NCI-H2107 (cell line): ENCODE measurements at places on chromosomes 5 and 9.

GRCh38 chr5:145980259-145980658 is 43.9 kb downstream of the SH3RF2 start:
- DNase-seq: no peak

- DNase-seq: no peak
Measured at GRCh38 chr9:126459546-126459945, 132.9 kb downstream of the MVB12B start.

DNA sequence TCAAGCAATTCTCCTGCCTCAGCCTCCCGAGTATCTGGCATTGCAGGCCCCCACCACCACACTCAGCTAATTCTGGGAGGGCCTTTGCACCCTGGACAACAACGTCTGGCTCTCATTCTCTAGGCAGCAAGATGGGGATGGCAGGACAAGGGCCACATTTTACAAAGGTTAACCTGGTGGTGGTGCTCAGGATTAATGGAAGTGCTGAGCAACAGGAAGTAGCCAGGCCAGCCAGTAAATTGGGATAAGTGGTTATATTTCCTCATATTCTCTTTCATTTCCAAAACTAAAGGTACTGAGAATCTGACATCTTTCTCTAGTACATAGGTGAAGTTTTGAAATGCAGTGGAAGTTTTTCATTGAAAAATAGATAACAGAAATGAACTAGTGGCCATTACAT is 24.7 kb upstream of the ASPN start:
- DNase-seq: no peak

DNA sequence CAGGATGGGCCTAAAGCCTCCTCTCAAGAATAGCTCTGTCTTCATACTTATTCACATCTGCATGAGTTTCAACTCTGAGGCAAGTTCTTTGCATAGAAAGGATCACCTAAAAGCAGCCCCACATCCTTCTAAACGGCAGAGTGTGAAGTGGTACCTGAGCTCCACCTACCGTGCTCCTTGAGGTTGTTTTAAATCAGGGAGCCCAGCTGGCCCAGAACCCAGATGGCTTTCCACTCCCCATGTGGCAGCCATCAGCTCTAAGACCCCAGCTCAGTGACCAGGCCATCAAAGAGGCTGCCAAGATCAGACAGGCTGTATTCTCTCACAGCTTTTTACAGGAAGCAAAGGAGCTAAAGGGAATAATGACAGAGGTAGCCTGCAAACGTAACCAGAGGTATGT is 299.3 kb downstream of the RASEF start:
- DNase-seq: no peak

DNA sequence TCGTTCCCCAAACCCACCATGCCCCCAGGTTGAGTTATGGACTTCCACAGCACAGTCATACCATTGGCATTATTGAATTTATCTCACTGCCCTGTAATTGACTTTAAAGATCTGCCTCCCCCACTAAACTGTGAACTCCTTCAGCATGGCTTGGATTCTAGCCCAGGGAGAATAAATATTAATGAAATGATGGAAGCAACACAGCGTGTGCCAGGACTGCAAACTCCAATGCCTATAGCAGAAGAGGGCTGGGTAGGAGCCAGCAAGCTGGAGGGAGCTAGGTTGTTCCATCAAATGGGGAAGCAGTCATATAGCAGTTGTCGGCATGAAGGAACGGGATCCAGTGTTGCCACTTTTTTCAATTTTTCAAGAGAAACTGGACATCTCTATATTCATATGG is 69.0 kb upstream of the MSX2 start:
- DNase-seq: no peak

DNA sequence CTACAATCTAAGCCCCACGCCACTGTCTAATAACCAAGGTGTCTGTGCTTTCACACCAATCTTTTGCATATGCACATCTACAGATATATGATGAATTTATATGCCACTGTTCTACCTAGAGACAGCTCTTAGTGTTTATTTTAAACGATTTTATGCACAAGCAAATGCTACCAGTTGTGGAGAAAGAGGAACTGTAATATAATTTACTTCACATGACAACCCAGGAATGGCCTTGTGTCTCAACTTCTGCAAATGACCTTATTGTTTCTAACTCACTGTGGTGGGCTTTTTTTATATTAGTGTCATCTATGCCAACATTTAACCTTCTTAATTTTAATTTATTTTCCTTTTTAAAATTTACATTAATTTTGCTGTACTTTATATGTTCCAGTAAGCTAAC is 531.1 kb upstream of the TLE4 start:
- no peak for DNase-seq

GRCh38 chr9:90702441-90702955 is 59.9 kb upstream of the DIRAS2 start:
- DNase-seq: no peak

DNA sequence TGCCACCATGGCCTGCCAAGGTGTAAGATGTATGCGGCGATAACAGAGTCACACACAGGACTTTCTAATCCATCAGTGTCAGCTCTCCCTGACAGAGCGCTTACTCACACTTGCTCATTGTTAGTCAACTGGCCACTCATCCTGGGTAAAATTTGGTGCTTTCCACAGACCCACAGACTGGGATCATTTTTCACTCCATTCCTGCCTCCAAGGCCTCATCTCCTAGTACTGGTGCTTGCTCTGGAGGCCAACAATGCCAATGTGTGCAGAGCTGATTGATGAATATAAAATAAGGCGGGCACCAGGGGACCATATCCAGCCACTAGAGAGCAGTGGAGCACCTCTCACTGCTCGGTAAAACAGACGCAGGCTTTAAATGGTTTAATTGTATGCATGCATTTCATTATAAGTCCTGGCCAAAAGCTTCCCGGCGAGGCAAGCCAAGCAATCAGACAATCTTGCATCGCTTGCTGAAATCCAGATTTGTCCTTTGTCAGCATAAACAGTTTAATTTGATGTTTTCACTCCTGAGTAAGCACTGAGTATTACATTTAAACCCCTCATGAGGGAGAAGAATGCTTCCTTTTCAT is 22.3 kb downstream of the PSMB7 start:
- no peak for DNase-seq

DNA sequence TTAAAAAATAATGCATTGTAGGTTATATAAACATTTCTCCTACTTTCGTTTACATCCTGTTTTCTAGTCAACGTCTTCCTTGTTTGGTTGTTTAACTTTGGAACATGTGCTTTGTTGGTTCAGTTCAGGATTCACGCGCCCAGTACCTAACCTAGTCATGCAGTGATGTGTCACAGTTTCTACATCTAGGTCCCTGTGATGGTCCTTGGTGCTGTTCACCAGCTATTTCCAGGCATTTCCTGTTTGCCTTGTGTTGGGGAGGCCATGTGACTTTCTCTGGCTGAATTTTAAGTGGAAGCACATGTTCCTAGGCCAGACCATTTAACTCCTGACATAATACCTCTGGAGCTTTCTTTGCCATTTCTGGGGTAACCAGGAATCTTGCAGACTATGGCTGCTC is 292.3 kb downstream of the SMARCA2 start:
- no peak for DNase-seq

- DNase-seq: no peak
Measured at GRCh38 chr9:112242147-112242804, 67.2 kb upstream of the SUSD1 start.

DNA sequence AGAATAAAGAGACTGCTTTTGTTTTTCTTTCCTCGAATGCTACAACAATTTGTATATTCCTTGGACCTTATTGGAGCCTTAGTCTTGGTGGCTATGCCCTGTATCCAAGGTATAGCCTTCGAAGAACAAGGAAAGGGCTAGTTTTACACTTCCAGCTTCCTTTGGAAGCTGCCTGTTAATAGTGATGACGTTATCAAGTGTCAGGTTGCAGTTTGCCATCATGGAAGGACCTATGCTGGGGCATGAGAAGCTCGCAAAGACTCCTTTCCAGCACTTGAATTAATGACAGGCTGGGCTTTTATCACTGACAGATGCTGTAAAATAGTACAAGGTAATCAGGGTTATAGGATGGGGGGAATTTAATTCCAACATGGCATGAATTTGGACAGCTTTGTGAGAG is 157.9 kb downstream of the KDM4C start:
- DNase-seq: no peak

DNA sequence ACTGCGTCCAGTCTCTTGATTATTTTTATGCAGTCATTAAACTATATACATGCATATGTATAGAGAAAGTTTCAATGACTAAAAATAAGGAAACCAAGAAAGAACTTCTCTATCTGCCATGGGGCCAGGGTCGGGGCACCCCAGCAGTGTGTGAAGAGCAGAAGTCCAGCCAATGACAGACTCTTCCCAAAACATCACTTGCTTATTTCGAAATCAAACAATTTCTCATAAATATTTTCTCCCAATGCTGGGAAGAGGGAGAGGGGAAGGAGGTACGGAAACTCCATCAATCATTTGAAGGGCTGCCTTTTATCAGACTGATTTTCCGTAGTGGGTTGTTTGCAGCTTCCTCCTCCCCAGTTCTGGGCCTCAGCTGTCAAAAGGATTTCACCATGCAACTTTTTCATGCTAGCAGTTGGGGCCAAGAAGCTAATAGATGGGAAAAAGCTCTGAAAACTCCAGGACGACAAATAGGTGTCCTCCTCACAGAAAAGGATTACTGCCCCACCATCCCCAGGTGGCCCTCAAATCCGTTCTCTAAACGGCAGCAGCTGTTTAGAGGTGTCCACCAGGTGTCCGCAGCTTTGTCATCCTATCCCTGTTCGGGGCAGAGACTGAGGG is 617 bp upstream of the FPGS start:
- no peak for DNase-seq

- peak; percentile 68 for DNase-seq
Measured at GRCh38 chr9:99690573-99690972, 131.1 kb upstream of the NR4A3 start.

GRCh38 chr5:73214996-73215395 is 42.0 kb downstream of the TMEM174 start:
- peak; percentile 19 for DNase-seq

GRCh38 chr5:36878392-36879082 is 2.0 kb downstream of the NIPBL start:
- DNase-seq: no peak

GRCh38 chr5:157930710-157931109 is 71.8 kb upstream of the CLINT1 start:
- DNase-seq: no peak

DNA sequence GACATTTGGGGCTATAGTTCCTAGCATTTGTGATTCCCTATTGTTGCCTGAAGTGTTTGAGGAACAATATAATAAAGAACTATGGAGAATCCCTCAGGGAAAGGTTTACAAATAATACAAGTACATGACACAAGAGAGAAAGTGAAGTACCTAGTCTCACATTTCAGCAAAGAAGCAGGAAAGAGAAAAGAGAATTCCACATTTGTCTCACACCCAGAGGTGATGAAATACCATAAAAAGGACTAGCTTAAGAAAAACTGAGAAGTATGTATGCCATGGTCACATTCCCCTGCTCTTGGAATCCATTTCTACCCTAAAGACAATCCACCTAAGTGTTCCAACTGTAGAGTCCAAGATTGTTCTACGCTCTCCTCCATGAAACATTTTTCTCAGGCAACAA is 79.0 kb upstream of the TARS1 start:
- DNase-seq: no peak

- no peak for DNase-seq
Measured at GRCh38 chr5:168270476-168270875, 21.0 kb upstream of the WWC1 start.

GRCh38 chr5:92070786-92071185 is 687.7 kb upstream of the ARRDC3 start:
- DNase-seq: no peak

DNA sequence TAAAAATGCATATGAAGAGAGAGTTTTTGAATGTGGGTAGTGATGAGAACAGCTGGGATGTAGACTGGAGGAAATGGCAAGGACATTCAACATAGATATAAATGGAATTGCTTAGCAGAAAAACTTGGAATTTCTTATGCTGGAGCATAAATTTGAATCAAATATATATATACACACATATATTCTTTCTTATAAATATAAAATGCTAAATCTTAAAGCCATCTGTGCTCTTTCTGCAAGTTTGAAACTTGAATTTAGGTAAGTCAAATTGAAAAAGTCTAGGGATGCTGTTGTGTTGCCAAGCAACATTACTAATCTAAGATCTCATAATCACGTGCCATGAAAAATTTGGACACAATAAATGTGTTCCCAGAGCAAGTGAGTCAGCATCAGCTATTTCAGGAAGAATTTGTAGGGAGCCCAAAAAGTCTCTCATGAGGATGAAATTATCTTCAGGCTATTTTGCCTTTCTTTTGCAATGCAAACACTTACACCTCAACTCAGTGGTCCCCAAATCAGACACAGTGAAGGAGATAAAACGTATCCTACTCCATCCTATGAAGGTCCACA is 58.4 kb upstream of the ALDH1A1 start:
- no peak for DNase-seq

GRCh38 chr9:98087420-98088354 is 31.2 kb downstream of the NANS start:
- DNase-seq: no peak

DNA sequence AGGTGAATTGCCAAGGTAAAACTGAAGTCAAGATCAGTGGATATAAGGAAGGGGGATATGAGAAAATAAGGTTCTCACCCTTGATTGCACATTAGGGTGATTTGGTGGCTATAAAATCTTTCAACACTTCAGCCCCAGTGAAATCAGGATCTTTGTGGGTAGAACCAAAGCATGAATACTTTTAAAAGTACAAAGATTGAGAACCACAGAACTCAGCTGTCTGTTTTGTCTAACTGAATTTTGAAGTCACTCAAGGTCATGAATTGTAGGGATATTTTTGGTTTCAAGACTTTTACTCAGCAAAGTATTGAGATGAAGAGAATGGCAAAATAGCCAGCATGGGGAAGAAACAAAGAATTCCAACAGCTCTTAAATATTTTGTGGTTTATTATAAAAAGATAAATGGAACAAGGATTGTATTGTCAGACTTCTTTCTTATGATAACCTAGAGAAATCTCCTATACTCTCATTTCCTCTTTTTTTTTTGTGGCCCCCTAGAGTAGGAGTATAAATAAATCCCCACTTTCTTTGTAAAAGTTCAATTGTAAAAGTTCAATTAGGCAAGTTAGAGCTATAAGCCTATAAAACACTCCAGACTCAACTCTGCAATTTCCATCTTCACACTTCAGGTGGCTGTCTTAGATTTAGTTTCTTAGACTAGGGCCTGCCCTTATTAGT is 272.9 kb downstream of the PDE4D start:
- DNase-seq: no peak

GRCh38 chr5:7705261-7705660 is 145.7 kb downstream of the CFAP90 start:
- DNase-seq: no peak

DNA sequence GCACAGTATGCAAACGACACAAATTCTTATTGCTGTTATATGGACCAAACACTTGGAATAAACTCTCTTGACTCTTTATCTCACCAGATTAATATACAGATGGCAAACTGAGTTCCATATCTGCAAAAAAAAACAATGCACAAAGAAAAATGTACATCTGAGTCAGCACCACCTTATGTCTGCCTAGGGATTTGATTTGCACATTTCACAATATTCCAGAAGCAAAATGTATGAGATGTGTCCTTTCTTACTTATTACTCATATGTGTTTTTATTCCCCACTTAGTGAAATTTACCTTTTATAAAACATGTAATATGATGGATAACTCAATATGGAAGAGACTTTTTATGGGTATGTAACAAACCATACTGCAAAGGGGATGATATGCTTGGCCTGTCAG is 236.9 kb downstream of the GLIS3 start:
- no peak for DNase-seq
